ENCODE measurements at places on chromosomes 2 and 18.

DNA sequence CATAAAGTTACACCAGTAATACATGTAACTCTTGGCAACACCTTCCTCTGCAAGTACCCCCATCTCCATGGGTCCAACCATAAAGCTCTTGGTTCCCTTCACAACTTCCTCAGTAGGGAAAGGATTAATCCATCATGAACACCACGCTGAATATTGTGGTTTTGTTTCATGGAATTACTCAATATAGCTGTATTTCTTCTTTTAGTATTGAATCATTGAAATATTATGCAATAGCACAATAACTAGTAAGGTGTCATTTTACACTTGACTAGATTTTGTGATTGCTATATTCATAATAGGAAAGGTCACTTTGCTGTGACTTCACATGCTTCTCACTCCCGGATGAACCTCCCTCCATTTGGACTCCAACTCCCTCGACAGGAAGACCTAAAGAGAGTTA is 29.7 kb upstream of the PID1 start:
- DNase-seq, result no peak

DNA sequence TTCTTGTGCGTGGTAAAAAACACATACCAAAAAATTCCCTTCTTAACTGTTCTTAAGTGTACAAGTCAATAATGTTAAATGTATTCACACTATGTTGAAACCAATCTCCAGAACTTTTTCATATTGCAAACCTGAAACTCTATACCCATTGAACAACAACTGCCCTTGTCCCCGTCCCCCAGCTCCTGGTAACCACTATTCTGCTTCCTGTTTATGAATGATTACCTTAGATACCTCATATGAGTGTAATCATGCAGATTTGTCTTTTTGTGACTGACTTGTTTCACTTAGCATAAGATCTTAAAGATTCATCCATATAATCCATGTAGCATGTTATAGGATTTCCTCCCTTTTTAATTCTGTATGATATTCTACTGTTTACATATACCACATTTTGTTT is 59.9 kb downstream of the NAT8 start:
- no peak for DNase-seq

DNA sequence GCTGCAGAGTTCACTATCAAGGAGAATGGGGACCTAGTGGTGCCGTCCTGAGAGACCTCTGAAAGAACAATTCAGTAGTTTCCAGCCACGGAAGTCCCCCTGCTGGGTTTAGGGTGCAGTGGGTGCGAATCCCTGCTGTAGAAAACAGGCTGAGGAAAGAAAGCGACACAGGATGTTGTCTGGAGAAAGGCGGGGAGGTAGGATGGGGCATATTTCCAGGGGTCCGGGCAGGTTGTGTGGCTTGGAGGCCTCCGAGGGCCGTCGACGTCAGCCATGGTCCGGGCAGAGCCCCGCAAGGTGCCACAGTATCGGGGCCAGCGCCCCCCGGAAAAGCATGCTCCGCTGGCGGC is 807 bp upstream of the CREB1 start:
- no peak for DNase-seq

- no peak for DNase-seq
Observed at GRCh38 chr2:9770308-9771100, 72.8 kb upstream of the TAF1B start.

- no peak for DNase-seq
Observed at GRCh38 chr18:50830544-50830943, 10.7 kb upstream of the MRO start.

DNA sequence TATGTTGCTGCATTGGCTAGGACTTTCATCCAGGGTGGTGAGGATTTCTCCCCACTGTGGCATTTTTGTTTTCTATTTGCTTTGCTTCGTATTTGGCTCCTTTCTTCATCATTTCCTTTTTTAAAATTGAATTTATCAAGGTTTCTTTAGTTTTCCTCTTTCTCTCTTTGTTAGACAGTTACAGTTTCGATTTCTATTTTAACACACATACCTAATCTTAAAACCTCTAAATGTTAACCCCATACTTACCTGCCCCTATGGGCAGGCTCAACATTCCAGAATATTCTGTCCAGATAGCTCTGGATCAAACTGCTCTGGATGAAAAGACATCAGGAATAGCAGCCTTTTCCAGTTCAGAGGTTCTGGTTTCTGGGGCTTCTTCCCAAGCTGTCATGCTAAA is 49.2 kb downstream of the DIPK1C start:
- no peak for DNase-seq

DNA sequence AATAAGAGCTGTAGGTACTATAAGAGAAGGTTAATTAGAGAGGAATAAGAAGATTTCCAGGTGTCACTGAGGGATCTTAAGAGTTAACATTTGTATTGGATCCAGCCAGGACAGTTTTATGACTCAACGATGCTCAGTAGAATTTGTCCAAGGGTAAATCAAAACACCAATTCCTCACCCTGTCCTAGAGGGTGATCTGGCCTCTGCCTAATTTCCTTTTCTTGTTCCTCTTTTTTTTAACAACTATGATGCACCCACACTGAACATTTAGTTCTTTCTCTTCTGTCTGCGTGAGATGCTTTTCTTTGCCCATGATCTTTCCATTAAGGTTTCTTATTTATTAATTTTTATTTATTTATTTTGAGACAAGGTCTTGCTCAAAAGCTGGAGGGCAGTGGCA is 92.0 kb downstream of the PMS1 start:
- DNase-seq, result no peak

DNA sequence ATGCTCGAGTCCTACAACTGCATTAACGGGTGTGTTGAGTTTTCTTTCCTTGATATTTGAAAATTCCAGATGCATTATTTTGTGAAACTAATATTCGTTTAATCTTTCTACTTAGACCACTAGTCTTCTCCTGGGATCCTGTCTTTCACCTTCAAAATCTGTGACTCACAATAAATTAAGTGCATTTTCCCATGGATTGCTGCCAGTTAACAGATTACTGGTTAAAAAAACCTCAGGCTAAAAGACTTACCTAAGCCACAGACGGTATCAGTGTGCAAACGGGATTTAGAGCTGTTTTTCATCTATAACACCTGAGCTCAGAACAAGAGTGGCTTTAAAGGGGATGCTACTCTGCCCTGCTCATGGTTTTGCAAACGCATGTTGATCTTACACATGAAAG is 10.2 kb downstream of the FECH start:
- DNase-seq, result no peak

GRCh38 chr2:218854860-218855259 is 4.7 kb upstream of the WNT6 start:
- DNase-seq, result no peak

DNA sequence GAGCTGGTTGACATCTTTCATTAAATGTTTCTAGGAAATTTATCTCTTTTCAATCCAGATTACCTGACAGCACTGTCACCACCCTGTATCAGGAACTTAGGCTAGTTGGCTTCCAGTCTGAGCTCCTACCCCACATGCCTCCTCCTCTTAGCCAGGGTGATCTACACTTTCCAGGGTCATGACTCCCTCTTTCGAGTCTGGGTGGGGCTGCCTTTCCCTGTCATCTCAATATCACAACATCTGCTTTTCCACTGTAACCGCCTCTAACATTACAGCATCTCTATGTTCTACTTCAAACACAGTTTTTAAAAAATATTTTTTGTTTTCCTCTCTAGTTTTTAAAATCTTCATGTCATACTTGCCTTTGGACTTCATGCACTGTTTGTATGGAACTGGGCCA is 129.2 kb downstream of the RBMS1 start:
- DNase-seq, result no peak

DNA sequence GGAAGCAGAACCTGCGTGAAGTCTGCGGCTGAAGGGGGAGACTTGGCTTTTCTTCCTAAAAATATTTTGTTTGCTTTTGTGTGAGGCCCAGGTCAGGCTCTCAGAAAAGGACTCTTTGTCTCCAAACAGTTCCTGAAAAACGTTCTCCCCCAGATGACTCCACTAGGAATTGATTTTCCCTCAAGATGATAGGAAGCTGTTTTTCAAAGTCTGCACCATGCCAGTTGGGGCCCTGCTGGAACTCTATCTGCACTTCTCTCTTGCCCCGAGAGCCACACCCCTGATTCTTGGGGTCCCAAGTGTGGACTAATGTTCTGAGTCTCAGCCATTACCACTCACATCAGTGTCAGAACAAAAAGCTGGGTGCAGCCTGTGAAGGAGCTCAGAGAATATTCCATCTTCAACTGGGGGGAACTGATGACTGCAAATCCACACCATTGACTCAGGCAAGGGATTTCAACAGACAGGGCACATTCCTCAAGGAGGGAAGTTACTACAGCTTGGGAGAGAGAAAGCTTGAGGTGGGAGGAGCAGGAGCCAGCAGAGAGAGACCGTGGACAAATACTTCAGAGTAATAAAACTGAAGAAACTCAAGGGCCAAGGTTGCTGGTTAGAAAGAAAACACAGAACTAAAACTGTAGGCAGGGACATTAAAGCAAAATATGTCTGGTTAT is 768.3 kb downstream of the RNF144A start:
- no peak for DNase-seq

- no peak for DNase-seq
Observed at GRCh38 chr2:3146175-3146574, 231.4 kb downstream of the EIPR1 start.

DNA sequence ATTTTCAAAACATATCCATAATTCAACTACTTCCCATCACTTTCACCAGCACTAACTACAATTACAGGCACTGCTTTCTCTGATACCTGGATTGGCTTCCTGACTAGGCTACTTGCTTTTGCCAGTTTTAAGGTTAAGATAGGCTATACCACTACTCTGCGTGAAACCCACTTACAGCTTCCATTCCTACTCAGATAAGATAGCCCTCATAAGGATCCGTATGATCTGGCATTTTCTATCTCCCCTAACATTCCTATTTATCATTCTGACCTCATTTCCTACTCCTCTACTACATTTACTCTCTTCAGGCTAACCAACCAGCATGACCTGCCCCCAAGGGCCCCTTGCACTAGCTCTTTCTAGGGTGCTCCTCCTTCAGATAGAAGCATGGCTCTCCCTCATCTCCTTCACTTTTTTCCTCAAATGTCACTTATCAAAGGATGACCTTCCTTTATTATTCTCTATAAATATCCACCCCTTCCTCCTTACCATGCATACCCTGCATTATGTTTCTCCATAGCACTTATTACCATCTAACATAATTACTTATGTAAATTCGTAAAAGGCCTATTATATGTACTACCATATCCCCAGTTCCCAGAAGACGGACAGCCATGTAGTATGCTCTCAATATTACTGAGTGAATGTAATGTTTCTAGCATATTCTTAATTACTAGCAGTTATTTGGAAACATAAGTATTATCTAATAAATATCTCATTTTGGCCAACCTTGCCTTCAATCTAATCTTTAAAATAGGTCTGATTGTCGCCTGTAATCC is 4.4 kb downstream of the TIA1 start:
- no peak for DNase-seq

DNA sequence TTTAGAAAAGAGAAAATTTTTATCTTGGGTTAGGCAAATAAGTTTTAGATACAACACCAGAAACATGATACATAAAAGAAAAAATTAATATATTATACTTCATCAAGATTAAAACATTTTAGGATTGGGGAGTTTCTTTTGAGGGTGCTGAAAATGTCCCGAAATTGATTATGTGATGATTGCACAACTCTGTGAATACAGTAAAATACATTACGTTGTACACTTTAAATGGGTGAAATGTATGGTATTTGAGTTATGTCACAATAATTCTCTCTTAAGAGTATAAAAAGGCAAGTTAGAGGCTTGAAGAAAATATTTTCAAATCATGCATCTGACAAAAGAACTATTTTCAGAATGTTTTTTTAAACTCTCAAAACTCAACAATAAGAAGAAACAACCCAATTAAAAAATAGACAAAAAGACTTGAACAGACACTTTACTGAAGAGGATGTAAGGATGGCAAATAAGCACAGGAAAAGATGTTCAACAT is 36.2 kb upstream of the INO80C start:
- no peak for DNase-seq

DNA sequence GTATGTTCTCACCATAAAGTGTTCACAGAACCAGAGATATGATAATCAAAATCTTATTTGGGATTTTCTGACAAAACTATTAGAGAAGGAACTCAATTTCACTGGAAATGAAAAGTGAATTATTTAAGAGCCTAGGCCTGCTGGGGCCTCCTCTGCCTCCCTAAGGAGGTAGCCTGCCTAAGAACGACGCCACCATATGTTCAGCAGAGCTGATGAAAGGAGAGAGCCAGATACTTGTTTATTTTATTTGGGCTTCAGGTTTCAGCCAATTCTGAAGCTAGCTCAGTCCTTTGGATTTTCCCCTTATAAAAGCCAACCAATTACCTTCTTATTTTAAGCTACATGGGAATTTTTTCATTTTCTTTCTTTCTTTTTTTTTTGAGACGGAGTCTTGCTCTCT is 433.1 kb upstream of the MAP2 start:
- no peak for DNase-seq

DNA sequence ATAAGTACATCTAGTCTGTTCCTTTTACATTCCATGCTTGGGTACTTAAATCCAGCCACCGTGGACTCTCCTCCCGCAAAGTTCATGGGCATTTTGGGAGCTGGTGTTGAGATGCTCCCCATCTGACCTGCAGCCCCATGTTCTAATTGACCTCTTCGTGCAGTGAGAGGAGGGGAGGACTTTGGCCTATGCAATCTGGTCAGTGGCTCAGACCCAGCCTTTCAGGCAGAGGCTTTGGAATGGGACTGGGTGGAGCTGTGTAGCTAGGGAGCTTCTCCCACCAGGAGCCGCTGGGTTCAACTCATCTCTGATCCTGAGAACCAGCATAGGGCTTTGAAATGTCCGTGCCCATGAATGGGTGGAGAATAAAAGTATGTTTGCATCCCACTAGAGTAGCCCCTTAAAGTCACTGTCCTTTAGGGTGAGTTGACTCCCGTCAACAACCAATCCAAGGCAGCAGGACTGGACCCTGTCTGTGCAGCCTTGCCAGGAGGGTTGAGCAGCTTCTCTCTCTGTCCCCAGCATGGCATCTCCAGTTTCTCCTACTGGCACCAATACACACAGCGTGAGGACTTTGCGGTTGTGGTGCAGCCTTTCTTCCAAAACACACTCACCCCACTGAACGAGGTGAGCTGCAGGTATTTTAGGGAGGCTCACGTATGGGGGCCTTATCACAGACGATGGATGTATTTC is 120.0 kb upstream of the PPP1CB start:
- DNase-seq, result no peak

DNA sequence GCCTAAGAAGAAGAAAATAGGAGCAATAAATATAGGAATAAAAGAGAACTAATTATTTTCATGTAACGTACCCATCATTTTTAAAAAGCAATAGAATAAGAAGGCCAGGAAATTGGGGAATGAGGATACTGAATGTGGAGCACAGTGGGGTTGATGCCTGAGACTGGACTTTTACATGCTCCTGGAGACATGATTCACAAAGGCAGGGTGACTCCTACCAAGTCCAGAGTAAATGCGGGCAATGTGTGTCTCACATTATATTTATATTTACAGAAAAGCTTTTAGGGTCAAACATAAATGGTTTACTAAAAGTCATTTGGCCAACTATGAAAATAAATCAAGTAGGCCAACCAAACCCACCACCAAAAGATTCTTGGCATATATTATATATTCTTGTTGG is 87.9 kb upstream of the COL5A2 start:
- DNase-seq, result no peak

GRCh38 chr2:173117678-173118077 is 42.0 kb downstream of the MAP3K20 start:
- DNase-seq, result no peak
